Foreskin fibroblast (primary cell): ENCODE measurements at places on chromosomes 12 and 14.
A peak's percentile ranks its signal among the peaks of the same experiment; 100 is the strongest.

DNA sequence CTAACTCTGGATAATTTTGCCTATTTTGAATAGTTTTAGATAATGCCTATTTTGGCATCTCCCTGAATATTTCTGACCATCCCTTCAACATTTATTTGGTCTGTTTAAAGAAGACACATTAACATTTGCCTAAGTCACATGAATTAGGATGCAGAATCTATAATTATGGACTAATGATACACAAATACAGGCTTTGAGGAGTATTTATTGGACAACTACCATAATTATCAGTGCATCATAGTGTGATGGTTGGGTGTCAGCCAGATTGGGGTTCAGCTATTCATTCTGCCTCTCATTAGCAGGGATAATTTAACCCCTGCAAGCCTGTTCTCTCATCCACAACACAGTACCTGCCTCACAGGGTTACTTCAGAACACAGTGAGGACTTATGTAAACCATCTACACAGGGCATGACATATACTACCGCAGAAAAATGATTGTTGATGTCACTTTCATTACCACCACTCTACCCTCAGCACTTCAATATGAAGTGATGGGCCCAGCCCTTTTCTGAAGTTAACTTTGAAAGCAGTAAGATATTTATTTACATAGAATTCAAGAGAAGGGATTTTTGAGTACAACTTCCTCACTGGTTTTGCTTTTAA lies 14.4 kb downstream of the PRKCH start:
- no peak for DNase-seq

DNA sequence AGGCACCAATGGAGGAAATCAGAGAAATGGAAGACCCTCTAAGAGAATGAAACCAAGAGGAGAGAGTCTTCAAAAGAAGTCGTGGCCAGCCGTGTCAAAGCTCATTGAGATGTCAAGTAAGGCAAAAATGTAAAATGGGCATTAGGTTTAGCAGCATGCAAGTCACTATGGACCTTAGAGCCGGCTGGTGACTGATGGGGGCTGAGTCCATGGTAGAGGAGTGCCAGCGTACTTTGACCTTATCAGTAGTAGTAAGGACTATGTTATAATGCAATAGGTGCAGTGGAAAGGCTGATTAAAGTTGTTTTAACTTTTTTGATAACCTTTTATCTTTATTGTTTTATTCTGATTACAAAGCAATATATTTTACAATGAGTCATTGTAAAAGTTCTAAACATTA lies 66.5 kb downstream of the ANO6 start:
- DNase-seq, result no peak

GRCh38 chr12:112900298-112901145 lies 6.2 kb upstream of the OAS1 start:
- peak; percentile 38 for DNase-seq

- no peak for DNase-seq
Measured at GRCh38 chr12:98332642-98333041, 182.7 kb upstream of the TMPO start.

DNA sequence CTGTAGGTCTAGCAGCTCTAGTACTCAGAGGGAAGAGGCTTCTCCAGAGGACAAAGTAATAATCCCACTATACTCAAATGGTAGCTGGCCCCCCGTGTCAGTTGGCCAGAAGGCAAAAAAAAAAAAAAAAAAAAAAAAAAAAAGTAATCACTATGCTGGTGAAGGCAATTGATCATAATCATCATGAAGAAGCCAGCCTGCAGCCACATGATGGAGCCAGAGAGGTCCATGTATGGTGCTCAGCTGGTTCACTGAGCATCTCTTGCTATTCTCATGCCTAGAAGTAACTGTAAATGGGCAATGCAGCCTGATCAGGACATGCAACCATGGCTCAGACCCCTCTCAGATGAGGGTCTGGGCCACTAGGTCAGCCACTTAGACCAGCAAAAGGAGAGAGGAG lies 378.8 kb downstream of the MED13L start:
- no peak for DNase-seq

- no peak for DNase-seq
Measured at GRCh38 chr12:113551563-113551962, 79.9 kb upstream of the LHX5 start.

GRCh38 chr12:119369907-119370546 lies 35.5 kb downstream of the CCDC60 start:
- no peak for DNase-seq

DNA sequence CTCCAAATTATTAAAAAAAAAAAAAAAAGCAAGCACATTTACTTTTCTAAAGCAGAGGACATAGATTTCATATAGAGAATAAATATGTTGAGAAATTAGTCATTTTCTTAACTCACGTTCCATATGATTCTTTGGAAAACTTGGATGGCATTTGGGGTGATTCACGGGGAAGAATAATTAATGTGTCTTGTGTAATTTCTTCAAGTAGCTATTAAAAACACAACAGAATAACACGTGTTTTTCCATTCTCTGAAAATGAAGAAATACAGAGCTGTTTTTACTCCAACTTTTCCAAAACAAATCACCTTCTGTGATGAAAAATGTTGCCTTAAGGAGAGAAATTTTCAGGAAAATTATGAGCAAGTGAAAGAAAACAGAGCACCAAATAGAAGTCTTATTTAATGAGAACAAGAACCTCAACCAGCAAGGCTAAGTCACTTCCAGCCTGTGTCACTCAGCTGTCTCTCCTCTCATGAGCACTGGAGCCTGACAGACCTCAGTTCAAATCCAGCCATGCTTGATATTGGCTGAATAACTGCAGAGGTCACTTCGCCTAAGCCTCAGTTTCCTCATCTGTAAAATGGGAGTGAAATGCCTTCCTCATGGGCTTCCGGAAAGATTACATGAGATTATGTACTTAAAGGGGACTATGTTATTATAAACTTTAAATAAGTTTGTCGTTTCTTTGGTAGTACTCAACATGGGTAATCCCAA lies 42.8 kb upstream of the NUAK1 start:
- DNase-seq, result no peak

DNA sequence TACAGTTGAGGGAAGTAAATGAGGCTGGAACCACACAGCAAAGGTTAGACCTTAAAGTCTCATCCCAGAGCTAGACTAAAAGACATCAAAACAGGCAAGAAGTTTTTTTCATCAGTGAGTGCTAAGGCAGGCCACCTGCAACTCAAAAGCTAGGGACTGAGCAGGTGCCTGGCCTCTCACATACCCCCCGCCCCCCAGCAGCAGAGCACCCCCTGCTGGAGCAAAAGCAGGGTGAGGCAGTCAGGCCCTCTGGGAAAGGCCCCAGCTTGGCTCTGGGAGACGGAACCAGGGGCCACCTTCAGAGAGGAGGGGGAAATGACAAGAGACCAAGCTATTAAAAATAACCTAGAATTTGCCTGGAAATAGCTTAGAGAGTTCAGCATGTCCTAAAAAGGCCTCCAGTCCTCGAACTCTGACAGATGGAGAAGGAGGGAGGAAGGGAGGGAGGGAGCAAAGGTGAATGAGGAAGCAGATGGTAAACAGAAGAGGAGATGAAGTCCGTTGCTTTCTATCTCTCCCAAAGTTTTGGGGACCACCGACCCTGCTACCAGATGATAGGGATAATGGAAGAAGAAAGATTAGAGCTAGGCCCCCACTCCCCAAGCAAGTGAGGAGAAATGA lies 1.8 kb downstream of the ITGA7 start:
- no peak for DNase-seq

GRCh38 chr14:92676403-92677086 lies 71.9 kb downstream of the LGMN start:
- DNase-seq, result no peak

DNA sequence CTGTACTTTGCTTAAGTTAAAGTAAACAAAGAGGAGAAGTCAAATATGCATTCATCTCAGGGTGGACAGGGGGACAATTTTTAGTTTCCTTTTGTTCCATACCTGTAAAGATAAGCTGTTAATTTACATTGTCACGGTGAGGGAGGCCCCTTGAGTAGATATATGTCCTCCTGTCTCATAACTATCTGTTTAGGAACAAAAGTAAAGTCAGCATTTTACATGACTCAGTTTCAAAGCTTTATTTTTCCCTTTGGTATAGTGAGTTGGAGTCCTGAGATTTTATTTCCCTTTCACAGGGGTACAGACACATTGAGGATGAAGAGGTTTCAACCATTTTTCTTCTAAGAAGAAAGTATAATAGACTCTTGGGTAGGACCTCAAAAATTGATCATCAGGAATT lies 50.1 kb downstream of the TESPA1 start:
- DNase-seq, result no peak

DNA sequence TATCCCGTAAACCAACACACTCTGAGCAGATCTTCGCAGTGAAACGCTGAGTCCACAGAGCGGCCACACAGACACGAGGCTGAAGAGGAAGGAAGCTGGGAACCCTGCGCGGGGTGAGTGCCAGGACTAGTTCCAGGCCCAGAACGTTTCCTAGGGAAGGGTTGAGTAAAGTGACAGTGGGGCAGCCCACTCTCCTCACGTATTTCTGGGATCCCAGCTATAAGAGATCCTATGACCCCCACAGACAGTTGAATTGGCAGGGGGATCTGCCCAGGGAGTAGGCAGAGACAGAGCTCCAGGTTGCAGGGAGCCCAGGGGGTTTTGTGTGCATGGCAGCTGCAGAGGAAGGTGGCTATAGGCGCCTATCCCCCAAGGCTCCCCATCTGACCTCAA lies 51.1 kb downstream of the GTF2A1 start:
- DNase-seq, result peak; percentile 57

DNA sequence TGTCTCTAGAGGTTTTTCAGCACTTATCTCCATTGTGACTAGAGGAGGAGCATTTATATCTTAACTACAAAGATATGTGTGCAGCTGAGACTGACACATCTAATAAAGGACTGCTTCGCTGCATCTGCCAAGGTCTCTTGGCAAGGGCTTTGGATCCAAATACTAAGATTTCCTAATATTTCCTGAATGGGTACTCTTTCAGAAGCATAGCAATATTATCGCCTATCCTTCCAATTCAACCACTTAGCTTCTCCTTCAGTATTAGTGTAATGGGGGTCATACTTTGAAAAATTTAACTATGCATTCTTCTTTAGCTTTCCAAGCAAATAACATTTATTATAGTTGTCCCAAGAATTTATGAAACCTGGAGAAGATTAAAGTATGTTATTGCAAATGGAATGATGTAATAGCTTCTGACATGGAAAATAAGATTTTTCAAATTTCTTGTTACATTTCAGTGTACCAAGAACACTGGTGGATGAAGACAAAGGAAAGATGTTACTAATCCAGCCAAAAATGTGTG lies 243.0 kb upstream of the PDE3A start:
- no peak for DNase-seq

- no peak for DNase-seq
Measured at GRCh38 chr14:65225299-65226159, 123.2 kb upstream of the MAX start.

- no peak for DNase-seq
Measured at GRCh38 chr14:90005939-90006530, 50.3 kb downstream of the TDP1 start.

GRCh38 chr12:2461046-2461445 lies 333.7 kb upstream of the FKBP4 start:
- DNase-seq, result no peak

- no peak for DNase-seq
Measured at GRCh38 chr12:111340231-111340630, 28.7 kb downstream of the PHETA1 start.

GRCh38 chr12:104025771-104026170 lies 24.2 kb downstream of the GLT8D2 start:
- no peak for DNase-seq

GRCh38 chr12:55695349-55695748 lies 12.4 kb downstream of the ITGA7 start:
- no peak for DNase-seq

GRCh38 chr12:114799574-114800487 lies 115.9 kb upstream of the TBX3 start:
- DNase-seq, result peak; percentile 69

DNA sequence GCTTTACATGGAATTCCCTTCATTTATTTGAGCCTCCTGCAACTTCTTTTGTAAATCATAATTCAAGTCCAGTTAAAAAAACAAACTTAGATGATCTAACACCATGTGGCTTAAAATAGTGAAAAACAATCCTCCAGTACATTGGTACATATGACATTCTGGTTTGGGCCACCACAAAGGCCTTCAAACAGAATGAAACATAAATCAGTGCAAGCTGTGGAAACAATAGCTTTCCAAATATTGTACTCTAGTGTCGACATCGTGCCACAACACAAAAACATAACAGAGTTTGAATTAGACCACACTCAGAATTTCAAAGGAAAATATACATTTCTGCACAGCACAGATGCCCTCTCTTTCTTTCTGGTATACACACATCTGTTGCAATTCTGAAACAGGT lies 751.3 kb downstream of the SLC6A15 start:
- DNase-seq, result peak; percentile 64

GRCh38 chr12:84986586-84986985 lies 49.5 kb downstream of the TSPAN19 start:
- DNase-seq, result no peak

- DNase-seq, result no peak
Measured at GRCh38 chr12:12095021-12095420, 24.3 kb downstream of the BCL2L14 start.

- DNase-seq, result no peak
Measured at GRCh38 chr14:99952039-99952438, 113.2 kb upstream of the EVL start.

DNA sequence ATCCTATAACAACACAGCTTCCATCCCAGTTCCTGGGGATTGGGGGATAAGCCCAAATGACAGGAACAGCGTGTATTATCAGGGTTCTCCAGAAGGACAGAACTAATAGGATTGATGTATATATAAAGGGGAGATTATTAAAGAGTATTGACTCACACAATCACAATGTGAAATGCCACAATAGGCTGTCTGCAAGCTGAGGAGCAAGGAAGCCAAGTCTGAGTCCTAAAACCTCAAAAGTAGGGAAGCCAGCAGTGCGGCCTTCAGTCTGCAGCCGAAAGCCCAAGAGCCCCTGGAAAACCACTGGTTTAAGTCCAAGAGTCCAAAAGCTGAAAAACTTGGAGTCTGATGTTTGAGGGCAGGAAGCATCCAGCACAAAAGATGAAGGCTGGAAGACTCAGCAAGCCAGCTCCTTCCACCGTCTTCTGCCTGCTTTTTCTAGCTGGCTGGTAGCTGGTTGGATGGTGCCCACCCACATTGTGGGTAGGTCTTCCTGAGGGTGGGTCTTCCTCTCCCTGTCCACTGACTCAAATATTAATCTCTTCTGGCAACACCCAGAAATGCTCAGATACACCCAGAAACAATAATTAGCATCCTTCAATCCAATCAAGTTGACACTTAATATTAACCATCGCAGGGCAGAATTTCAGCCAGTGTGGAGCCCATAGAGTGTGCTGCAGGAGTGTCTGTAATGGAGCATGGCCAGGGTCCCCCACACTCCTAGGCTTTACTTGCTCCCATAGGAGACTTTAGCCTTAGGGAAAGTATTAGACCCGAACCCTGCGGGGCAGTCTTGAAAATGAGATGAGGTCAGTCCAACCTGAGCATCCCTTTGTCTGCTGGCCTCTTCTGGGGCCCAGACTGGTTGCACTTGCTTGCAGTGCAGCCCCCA lies 111.1 kb downstream of the SINHCAF start:
- no peak for DNase-seq
